ENCODE measurements at places on chromosomes 2 and 18.

- no peak for DNase-seq
Observed at GRCh38 chr18:52829876-52830405, 489.9 kb downstream of the DCC start.

DNA sequence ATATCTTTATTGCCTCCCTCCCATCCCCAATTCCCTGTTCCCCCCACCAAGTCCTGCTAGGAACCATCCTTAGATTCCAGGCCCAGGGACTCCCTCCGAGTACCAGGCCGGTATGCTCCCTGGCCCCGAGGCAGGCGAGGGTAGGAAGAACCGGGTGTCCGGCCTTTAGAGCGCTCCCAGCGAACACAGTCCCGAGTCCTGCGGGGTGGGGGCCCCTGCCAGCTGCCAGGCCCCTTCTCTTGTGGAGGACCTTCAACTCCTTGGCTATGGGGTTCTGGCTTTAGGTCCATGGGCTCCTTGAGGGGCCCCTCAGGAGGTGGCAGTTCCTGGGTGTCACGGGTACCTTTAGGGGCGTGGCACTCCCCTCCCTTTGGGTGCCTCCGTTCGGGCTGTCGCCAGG lies 4.4 kb downstream of the BCS1L start:
- no peak for DNase-seq

- no peak for DNase-seq
Observed at GRCh38 chr18:48361801-48362200, 47.4 kb downstream of the ZBTB7C start.

GRCh38 chr2:166882851-166883250 lies 5.4 kb upstream of the XIRP2 start:
- DNase-seq = no peak

DNA sequence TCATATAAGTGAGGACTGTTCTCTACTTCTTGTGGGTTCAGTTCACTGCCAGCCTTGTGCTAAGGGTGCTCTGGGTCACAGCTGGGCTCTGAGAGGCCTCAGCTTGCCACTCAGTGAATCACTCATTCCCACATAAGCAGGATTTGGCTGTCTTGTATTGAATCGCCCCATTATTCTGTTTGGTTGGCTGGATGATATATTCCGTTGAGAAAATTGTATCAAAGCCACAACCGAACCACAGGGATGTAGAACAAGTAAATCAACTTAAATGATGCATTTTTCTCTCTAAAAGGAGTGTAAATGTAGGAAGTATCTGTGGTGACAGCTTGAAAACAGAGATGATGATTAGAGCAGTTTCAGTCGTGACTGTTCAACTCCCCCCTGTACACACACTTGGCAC lies 39.6 kb downstream of the TTC39C start:
- DNase-seq = no peak

GRCh38 chr2:60530660-60531281 lies 22.7 kb downstream of the BCL11A start:
- DNase-seq = no peak

GRCh38 chr2:107588181-107588580 lies 238.5 kb upstream of the RGPD4 start:
- no peak for DNase-seq

DNA sequence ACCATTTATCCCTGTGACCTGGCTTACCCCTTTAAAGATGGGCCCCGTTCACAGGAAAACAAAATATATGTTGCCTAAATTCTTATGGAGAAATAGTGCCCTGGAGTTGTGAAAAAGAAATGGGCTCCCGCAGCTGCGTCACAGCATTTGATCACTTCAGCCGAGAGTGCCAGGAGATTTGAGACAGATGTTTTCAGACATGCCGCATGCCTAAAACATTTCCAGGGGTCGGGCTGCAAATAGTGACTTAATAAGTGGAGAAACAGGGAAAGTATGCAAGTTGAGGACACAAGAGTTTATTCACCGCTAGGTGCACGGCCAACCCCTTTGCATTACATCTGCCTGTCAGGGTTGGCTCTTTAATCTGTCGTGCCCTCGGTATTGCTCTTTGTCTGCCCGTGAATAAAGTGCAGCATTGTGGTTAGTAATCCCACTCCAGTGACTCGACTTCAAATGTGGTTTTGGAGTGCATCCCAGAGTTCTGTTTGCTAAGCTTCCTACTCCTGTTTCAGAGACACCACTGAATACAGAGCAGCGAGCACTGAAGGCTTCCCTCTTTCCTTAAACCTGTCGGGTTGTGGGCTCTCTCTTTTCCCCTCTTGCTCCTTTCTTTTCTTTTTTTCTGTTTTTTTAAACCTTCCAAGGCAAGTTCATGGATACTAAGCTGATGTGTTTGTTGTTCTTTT lies 187.5 kb downstream of the LTBP1 start:
- DNase-seq = no peak

- no peak for DNase-seq
Observed at GRCh38 chr2:203732092-203732952, 25.9 kb downstream of the CD28 start.

- DNase-seq = no peak
Observed at GRCh38 chr2:178449700-178450523, 1.1 kb downstream of the PRKRA start.

- no peak for DNase-seq
Observed at GRCh38 chr2:187438455-187438854, 9.6 kb downstream of the CALCRL start.

DNA sequence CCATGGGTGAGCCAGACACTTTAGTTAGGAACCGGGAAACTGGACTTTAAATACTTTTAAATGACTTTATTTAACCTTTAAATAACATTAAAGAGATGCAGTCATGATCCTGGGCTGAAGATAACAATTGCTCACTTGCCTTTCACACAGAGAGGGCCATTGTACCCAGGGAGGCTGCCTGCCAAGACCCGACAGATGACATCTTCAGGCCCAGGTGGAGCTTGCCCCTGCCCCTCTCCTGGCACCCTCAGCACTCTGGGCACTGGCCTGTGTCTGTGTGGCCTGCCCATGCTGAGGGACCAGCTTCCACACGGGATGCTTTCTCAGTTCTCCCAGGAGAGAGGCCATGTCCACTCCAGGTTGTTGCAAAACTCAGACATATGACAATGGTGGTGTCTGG lies 216.4 kb upstream of the MYT1L start:
- DNase-seq = no peak

DNA sequence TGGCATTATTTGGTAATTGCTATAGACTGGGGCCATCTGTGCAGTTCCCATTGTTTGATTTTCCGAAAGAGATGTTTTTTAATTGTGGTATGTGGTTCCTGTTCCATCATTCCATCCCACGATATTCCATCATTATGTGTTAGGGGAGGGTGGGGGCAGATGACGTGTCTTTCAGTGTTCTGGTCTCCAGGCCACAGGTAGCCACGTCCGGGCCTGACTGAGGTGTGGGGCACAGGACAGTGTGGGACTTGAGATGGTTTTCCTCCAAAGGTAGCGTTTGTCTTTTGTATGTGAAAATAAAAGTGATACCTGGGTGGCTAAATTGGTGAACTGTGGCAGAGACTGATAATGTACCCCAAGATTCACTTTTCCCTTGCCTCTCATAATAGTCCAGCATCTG lies 192.2 kb upstream of the HAAO start:
- DNase-seq = no peak

DNA sequence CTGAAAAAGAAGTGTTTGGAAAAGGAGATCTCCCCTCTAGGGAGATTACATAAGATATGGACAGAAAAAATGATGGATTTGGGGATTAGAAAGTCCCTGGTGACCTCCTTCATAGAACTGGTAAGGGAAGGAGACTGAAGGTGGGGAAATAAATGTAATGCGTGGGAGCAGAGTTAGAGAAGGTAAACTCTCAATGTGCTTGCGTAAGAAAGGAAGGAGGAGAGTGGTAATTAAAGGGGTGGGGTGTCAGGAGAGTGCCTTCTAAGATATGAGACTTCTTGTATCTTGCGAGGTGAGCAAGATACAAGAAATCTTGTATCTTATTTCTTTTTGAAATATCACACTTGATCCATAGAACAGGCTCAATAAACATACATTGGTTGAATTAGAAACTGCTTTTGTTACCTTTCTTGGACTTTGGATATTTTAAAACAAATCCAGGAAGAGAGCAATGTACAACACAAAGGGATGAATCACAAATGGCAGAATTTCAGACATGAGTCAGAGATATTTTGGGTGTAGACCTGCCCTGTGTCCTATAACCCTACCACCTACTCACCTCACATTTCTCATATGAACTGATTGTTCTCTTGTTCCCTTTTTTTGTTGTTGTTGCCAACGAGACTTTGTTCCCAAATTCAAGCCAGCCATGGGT lies 342.4 kb downstream of the INSIG2 start:
- no peak for DNase-seq

DNA sequence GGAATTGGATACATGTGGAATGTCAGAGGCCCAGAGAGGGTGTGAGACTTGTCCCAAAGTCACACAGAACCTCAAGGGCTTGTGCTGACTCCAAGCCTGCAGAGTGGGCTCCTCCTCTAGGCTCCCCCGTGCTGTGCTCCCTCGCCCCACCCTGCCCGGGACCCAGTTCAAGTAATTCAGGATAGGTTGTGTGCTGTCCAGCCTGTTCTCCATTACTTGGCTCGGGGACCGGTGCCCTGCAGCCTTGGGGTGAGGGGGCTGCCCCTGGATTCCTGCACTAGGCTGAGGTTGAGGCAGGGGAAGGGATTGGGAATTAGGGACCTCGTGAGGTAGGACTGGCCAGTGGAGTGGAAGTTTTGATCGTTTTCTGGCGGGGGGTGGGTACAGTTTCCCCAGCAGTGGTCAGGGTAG lies 2.8 kb downstream of the CTDSP1 start:
- DNase-seq = no peak

GRCh38 chr2:179376881-179377280 lies 112.2 kb upstream of the SESTD1 start:
- DNase-seq = no peak

- no peak for DNase-seq
Observed at GRCh38 chr2:3272761-3273160, 104.9 kb downstream of the EIPR1 start.

- no peak for DNase-seq
Observed at GRCh38 chr2:2623939-2624338, 292.9 kb upstream of the MYT1L start.

DNA sequence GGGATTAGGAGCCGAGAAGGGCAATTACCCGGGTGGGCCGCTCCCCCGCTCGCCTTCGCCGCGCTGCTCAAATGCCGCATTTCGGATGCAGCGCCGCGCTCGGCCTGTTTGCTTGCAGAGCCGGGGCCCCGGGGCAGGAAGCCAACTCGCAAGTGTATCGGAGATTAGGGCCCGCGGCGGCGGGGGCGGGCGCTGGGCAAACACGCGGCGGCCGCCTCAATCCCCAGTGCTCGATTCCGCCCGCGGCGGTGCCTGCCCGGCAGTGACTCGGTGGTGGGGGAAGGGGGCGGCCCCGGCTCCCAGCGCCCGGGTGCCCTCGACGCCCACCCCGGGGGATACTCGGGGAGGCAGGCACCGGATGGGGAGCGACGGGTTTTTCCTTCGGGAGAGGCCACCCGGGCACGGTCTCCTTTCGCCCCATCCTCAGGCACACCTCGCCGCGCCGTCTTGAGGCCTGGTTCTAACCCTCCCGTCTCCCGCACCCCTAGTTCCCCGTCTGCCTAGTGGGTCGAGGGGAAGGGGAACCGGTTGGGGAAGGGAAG lies 26.6 kb upstream of the NOTO start:
- DNase-seq = no peak

DNA sequence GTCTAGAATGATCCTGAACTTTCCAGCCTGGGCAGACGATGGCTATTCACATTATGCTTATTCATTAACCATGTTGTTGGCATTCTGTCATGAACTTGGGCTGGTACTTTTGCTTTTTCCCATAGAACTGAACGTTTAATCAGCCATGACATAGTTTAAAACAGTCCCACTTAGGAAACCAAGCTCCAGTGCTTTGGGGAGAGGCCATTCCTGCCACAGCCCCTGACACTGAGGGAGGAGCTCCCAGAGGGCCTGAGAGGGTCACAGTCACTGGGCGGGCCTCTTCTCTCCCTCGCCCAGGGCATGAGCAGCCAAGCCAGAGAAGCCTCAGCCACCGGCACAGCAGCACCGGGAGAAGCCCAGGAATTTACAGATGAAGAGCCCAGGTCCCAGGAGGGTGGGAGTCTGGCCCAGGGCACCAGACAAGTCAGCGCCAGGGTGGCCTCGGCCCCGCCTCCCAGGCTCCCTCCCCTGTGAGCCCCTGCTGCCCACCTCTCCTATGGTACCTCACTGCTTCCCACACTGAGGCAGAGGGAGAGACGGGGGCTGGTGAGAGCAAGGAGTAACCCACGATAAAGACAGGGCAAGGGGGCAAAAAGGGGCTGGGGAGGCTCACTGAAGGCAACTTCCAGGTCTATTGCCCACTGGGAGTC lies 33.6 kb downstream of the MAL start:
- no peak for DNase-seq

DNA sequence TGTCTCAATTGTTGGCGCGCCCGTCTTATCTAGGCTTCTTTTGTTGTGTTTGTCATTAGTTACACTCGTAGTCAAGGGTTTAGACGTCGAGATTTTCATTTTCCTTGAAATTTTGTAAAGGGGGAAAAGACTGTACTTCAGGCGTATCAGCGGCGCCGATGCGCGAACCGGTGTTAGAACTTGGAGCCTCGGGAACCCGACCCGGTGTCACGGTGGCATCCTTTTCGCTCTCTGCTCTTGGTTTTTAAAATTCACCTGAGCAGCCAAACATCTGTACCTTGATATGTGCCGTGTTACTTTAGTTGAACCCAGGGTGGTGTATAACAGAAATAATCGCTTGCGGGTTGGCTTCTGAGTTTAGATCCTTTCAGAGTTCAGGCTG lies 643 bp downstream of the RMC1 start:
- DNase-seq = no peak

GRCh38 chr2:32719430-32719829 lies 91.6 kb downstream of the TTC27 start:
- no peak for DNase-seq

DNA sequence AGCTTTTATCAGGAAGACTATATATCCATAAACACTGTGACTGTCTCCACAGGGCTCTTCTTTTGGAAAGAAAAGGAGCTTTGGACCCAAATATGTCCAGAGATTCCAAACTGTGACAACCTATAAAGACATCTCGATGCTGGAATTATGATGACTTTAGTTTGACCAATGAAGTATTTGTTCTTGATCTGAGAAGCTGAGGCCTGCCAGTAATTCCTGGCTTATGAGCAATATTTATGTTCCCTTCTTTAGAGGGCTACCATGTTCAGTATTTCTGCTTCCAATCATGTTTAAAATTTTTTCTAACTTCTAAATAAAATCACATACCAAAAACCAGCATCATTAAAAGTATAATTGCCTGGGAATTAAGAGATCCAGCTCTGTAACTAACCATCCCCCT lies 41.1 kb downstream of the FEZ2 start:
- DNase-seq = no peak

GRCh38 chr2:147945660-147946059 lies 74.9 kb downstream of the ORC4 start:
- no peak for DNase-seq

- DNase-seq = no peak
Observed at GRCh38 chr2:18639756-18640453, 50.5 kb upstream of the NT5C1B start.

GRCh38 chr2:127255721-127256120 lies 35.6 kb upstream of the CYP27C1 start:
- no peak for DNase-seq

- no peak for DNase-seq
Observed at GRCh38 chr18:48100651-48101165, 170.2 kb upstream of the SMAD2 start.
